ENCODE measurements at places on chromosomes 4 and X. TPM values are rescaled to one million over a fixed set of nuclear protein-coding genes. Genes with fewer than 3 reads are reported as not detected.

The NDNF gene
- 206 TPM for polyA plus RNA-seq

The BTC gene
- 5.3 TPM for polyA plus RNA-seq

- DNase-seq: no peak
Observed at GRCh38 chr4:72895408-72895807, 174.1 kb downstream of the COX18 start.

GRCh38 chrX:130079824-130080406 is 30.4 kb downstream of the ELF4 start:
- DNase-seq: no peak

- no peak for DNase-seq
Observed at GRCh38 chr4:93996895-93997294, 168.3 kb downstream of the ATOH1 start.

DNA sequence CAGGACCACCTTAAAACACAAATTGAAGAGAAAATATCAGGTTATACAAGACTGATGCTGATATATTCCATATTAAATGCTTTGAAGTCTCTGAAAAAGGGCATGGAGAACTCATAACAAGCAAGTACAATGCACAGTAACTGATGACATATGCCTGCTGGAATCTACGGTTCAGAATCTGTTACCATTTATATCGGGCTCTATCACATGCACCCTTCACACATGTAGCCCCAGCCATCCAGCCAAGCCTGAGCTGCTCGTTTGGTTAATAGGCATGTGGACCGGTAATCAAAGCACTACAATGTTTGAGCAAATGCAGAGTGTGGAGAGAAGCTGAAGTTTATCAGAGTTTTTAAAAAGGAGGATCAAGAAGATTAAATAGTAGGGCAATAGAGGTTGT is 11.8 kb downstream of the COMMD8 start:
- DNase-seq: no peak

- no peak for DNase-seq
Observed at GRCh38 chr4:185772391-185773093, 39.5 kb downstream of the SORBS2 start.

DNA sequence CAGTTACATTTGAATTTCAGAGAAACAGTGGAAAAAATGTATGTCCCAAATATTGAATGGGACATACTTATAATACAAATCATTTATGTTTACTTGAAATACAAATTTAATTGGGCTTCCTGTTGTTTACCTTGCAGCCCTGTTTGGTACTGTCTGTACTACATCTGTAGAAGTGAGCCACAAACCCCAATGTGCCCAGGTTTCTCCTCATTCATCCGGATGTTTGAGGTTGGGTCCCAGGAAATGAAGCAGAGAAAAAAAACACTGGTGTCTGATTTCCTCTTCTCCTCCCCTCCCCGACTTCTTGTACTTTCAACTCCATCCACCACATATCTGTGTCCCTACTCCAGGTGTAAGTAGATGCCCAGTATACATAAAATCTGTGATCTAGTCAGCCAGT is 27.1 kb upstream of the SCRG1 start:
- DNase-seq: no peak

DNA sequence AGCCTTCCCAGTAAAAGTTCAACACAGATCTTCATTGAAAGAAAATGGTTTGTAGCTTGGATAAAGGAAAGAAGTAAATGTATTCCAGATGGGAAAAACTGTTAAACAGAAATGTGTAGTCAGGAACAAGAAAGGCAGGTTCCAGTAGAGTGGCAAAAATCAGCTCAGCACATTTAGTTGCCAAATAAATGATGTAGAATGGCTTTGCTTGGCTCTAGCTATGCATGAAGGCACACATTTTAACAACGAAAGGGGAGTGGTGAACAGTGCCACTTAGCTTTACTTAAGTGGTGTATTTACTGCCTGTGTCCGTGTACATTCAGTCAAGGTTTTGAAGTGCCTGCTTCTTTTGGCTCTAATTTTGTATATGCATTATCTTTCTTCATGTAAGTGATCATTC is 644.5 kb upstream of the ATOH1 start:
- DNase-seq: no peak

DNA sequence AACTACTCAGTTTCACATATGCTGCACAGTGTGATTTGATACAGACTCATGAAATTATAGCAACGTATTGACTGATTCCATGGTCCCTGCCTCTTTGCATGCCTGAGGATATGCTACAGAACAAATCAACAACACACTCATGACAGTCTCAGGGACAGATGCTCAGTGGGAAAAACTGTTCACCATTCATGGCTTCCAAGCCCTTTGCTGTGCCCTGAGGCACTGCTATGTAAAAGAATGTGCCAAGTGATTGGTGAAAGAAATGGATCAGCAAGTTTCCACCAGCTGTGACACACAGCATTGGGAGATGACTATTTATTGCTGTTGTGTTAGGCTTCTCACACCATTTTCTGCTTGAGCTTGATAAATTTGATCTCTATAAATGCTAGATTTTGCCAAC is 825.6 kb upstream of the INTU start:
- DNase-seq: no peak

DNA sequence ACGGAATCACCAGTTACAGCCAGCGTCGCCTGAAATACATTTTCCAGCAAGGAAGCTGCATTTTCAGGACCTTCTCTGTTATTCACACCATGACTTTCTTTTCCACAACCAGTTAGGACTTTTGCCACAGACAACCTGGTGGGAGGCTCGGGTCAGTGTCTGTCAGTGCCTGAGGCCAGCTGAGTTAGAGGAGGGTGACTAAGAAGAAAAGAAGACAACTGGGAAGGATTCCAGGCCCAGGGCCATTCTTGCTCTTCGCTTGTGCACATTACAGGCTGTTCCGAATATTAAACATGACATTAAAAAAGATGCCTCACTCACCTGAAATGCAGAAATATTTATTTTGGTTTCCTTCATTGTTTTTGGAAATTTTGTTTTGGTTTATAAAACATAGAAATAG is 21.4 kb upstream of the CENPU start:
- DNase-seq: no peak

Data from right lung (tissue), 10 donors.